ENCODE measurements at places on chromosomes 16 and 17.
A peak's percentile ranks its signal among the peaks of the same experiment; 100 is the strongest.

GRCh38 chr17:61458421-61459141 is 6.4 kb downstream of the TBX4 start:
- no peak for DNase-seq
- H3K36me3 ChIP-seq, result no peaks in the 10 kb centered on the region
- H3K27me3 ChIP-seq, result peaks cover 100% of the 10 kb centered on the region
- no peak overlapping the region for H3K27ac ChIP-seq
- H3K4me1 ChIP-seq, result peaks cover 4% of the 10 kb centered on the region

DNA sequence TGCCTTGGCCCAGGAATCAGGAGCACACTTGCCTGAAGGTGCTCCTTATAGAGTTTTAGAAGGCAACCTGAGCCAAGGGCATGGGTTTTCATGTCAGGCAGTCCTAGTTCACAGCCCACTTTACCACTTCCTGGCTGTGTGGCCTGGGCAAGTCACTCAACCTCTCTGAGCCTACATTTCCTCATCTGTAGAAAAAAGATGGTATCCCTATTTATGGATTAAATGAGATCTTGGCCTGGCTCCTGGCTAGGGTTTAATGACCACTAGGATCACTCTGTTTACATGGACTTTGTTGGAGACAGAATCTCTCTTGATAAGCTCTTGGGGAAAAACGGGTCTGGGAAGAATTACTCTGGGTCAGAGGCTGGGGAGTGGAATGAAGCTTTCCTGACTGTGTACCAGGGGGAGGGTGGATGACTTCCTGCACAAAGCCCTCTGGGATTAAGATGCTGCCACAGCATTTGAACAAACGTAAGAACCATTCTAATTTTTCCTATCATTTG is 2.3 kb downstream of the MT2A start:
- H3K27me3 ChIP-seq, result no peaks in the 10 kb centered on the region
- no peaks in the 10 kb centered on the region for H3K36me3 ChIP-seq
- H3K27ac ChIP-seq, result peak overlapping the region; percentile 89
- DNase-seq, result no peak

- H3K4me3 ChIP-seq, result no peak overlapping the region
- H3K36me3 ChIP-seq, result no peaks in the 10 kb centered on the region
- H3K4me1 ChIP-seq, result peaks cover 3% of the 10 kb centered on the region
- no peak for DNase-seq
- peaks cover 12% of the 10 kb centered on the region for H3K27me3 ChIP-seq
Observed at GRCh38 chr17:76124582-76125390, 16.3 kb downstream of the FOXJ1 start.

- H3K4me1 ChIP-seq, result no peaks in the 10 kb centered on the region
- H3K27ac ChIP-seq, result no peak overlapping the region
- no peaks in the 10 kb centered on the region for H3K27me3 ChIP-seq
- no peak for DNase-seq
- no peak overlapping the region for H3K4me3 ChIP-seq
- H3K36me3 ChIP-seq, result peaks cover 28% of the 10 kb centered on the region
Observed at GRCh38 chr17:39543664-39544063, 64.1 kb downstream of the NEUROD2 start.

DNA sequence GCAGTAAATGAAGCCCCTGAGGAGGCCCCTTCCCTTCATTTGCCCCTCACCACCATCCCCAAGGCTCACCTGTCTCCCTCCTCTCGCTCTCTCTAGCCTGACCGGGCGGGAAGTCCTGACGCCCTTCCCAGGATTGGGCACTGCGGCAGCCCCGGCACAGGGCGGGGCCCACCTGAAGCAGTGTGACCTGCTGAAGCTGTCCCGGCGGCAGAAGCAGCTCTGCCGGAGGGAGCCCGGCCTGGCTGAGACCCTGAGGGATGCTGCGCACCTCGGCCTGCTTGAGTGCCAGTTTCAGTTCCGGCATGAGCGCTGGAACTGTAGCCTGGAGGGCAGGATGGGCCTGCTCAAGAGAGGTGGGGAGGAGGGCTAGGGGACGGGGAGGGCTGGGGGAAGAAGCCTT is 21.0 kb downstream of the WNT9B start:
- no peak overlapping the region for H3K27ac ChIP-seq
- H3K4me1 ChIP-seq, result peaks cover 2% of the 10 kb centered on the region
- no peaks in the 10 kb centered on the region for H3K36me3 ChIP-seq
- no peak overlapping the region for H3K4me3 ChIP-seq

- DNase-seq, result no peak
- no peaks in the 10 kb centered on the region for H3K36me3 ChIP-seq
- no peaks in the 10 kb centered on the region for H3K27me3 ChIP-seq
- H3K4me1 ChIP-seq, result no peaks in the 10 kb centered on the region
Observed at GRCh38 chr17:58677194-58677880, 14.5 kb downstream of the TEX14 start.

DNA sequence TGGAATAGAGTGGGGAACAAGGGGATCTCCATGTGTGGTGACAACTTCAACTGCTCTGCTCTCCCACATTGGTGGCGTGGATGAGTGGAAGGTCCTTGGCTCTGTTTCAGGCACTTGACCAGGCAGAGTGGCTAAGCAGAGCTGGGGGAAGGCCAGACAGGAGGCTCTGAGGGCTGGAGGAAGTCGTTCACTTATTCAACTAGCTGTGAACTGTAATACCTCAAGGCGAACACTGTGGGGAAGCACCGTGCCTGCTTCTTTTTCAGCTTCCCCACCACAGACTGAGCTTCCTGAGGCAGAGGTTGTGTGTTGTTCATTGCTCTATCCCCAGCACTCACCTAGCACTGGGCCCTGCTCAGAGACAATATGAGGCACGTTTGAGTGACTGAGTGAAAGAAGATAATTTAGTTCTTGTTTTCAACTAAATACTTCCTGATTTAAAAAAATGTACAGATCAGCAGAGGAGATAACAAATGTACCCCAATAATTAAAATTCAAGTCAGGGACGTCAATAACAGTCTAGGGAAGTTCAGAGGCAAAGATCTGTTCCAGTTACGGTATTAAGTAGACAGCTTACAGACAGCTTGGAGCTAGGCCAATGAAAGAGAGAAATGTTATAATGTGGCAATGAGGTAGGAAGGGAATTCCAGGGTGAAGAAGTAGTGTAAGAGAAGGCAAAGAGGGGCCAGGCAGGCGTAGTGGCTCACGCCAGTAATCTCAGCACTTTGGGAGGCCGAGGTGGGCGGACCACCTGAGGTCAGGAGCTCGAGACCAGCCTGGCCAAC is 34.7 kb downstream of the MYO18A start:
- H3K4me1 ChIP-seq, result peaks cover 40% of the 10 kb centered on the region
- H3K4me3 ChIP-seq, result no peak overlapping the region
- no peaks in the 10 kb centered on the region for H3K27me3 ChIP-seq
- peak; percentile 89 for DNase-seq
- H3K27ac ChIP-seq, result peak overlapping the region; percentile 47

- no peak overlapping the region for H3K4me3 ChIP-seq
- H3K27me3 ChIP-seq, result peaks cover 3% of the 10 kb centered on the region
- no peaks in the 10 kb centered on the region for H3K4me1 ChIP-seq
- H3K27ac ChIP-seq, result no peak overlapping the region
Observed at GRCh38 chr17:83154311-83155127, 75.1 kb downstream of the METRNL start.

DNA sequence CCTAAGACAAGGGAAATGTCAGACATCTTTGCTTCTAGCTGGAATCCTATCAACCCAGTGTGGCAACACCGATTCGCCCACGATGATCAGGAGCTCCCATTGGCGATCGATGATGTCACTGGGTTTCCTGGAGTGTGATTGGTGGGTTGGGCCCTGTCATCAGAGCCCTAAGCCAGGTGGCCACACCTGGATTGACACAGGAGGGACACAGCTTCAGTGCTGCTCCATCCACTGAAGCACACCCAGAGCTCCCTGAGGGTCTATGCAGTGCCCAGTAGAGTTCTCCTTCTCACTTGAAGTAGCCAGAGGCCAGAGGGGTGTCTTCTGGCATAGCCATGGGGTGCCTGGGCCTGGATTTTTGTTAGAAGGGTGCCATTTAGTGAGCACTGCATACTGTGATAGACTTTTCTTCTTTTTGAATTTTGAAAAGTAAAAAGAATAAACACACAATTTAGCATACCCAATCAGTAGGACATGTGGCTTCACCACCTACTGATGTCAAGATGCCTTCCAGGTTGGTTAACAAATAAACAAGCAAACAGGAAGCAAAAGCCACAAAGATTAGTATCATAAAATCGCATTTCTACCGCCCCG is 77.6 kb downstream of the CMIP start:
- H3K27me3 ChIP-seq, result no peaks in the 10 kb centered on the region
- H3K36me3 ChIP-seq, result peaks cover 6% of the 10 kb centered on the region
- no peak for DNase-seq
- H3K27ac ChIP-seq, result no peak overlapping the region

DNA sequence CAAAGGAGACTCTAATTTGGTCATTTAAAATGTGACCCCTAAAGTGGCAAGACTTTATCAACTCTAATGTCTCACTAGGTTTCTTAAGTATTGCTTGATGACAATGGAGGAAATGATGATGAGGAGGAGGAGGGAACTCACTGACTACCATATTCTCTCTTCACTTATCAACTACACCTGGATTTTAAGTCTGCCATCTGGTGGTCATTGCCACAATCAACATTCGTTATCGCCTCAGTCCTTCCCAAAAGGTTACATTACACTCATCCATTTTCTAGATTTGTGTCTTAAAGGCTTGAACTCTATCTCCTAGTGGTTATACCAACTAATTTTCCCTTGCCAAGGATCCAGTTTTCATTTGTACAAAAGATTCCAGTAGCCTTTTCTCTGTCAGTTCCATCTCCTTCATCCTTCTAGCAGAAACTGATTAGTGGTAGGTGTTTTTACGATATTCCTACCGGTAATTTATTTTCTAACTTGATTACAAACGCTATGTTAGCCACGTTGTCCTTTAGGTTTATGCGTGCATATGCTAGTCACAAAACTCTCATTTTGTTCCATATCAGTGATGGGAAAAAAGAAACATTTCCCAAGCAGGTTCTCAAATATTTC is 114.6 kb upstream of the NOG start:
- no peak overlapping the region for H3K27ac ChIP-seq
- H3K27me3 ChIP-seq, result no peaks in the 10 kb centered on the region
- H3K4me3 ChIP-seq, result no peak overlapping the region
- peak; percentile 15 for DNase-seq
- H3K36me3 ChIP-seq, result no peaks in the 10 kb centered on the region

DNA sequence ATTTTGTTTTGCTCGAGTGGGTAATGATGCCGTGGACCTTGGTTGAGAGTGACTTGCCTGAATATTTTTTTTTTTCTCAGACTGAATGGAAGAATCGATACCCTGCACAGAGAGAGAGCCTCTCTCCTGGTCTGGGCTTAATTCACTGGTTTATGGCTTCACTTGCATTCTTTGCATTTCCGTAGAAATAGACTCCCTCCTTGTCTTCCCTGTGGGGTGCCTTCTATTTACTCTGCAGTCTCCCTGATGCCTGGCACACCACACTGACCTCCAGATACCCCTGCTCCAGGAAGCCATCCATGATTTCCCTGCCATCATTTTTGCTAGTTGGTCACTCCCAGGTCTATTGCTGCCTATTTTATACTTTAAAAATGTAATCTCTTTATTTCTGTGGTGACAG is 238.0 kb downstream of the SNX29 start:
- H3K4me1 ChIP-seq, result no peaks in the 10 kb centered on the region
- H3K27ac ChIP-seq, result no peak overlapping the region
- H3K4me3 ChIP-seq, result no peak overlapping the region
- H3K27me3 ChIP-seq, result no peaks in the 10 kb centered on the region

DNA sequence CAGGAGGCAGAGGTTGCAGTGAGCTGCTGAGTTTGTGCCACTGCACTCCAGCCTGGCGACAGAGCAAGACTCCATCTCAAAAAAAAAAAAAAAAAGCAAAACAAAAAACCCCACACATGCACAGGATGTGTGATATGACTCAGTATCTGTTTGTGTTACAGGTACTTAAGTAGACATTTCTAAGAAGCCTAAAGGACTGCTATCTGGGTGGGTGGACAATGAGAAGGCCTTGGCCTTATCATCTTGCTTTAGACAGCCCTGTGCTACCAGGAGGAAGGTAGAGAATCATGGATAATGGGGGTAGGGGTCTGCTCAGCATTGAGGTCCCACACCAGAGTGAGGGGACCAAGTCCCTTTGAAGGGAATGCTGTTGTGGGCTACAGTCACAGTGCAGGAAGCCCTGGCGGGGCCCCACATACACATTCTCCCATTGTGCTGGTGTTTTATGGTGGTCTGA is 26.7 kb downstream of the PLD6 start:
- peak; percentile 50 for DNase-seq
- H3K36me3 ChIP-seq, result peaks cover 78% of the 10 kb centered on the region
- no peak overlapping the region for H3K27ac ChIP-seq
- H3K4me3 ChIP-seq, result no peak overlapping the region
- peaks cover 2% of the 10 kb centered on the region for H3K27me3 ChIP-seq

DNA sequence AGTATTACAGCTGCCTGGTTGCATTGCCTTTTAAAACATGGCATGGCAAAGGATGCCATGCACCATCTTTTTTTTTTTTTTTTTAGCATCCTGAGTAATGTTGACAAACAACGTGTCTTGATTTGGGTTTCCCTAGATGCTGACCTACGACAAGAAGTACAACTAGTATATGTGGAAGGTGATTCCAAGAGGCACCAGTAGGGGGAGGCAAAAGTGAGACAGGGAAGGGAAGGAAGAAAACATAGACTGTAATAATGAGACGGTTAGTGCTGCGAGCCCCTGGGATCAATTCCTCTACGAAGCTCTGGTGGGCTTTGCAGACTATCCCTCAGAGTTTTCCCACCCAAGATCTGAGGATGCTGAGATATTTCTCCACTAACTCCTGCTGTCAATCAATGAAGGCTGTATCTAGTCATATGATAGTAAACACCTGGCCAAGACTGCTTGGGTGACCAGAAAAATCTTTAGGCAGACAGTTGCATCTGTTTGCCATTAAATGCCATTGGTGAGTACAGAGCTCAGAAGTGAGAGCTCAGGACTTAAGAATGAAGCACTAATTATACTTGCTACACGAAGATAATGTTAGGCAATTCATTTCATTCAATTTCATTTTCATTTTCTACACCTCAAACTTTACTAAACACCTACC is 458.6 kb upstream of the GOT2 start:
- no peak overlapping the region for H3K27ac ChIP-seq
- no peaks in the 10 kb centered on the region for H3K36me3 ChIP-seq
- no peak overlapping the region for H3K4me3 ChIP-seq

DNA sequence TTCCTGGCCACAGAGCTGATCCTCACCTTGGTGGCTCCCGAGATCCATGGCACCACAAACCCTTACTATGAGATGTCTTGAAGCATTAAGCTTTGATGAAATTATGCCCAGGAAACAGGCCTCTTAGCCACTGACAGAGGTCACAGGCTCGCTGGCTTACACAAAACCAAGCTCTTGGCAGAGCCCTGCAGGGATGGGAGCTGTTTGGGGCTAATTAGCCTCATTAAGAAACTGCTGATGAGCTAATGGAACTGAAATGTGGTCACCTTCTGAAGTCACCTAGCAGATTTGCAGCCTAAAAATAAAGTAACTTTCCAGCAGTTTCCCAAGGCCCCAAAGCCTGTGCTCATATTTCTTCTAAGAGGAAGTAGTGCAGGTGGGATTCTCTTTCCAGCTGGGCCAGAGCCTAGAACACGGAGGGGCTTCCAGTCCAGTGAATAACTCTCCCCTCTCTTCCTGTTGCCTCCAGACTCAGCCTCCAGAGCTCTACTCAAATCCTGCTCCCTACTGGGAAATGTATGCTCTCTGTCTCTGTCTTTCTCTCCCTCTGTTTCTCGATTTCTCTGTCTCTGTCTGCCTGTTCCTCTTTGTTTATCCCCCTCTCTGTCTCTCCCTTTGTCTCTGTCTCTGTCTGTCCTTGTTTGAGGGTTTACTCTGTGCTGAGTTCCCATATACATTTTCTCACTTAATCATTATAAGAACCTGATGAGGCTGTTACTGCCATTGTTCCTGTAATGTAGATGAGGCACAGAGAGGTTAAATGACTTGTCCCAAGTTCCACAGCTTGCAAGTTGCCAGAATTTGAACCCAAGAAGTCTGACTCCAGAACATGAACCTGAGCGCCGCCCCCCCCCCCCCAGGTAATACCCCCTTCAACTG is 338.9 kb downstream of the CA10 start:
- no peaks in the 10 kb centered on the region for H3K4me1 ChIP-seq
- DNase-seq, result no peak
- H3K4me3 ChIP-seq, result no peak overlapping the region
- no peak overlapping the region for H3K27ac ChIP-seq
- H3K27me3 ChIP-seq, result no peaks in the 10 kb centered on the region
